ENCODE measurements at places on chromosomes 3 and 15.

GRCh38 chr3:102060814-102061213 is 211.5 kb downstream of the NFKBIZ start:
- DNase-seq: no peak

DNA sequence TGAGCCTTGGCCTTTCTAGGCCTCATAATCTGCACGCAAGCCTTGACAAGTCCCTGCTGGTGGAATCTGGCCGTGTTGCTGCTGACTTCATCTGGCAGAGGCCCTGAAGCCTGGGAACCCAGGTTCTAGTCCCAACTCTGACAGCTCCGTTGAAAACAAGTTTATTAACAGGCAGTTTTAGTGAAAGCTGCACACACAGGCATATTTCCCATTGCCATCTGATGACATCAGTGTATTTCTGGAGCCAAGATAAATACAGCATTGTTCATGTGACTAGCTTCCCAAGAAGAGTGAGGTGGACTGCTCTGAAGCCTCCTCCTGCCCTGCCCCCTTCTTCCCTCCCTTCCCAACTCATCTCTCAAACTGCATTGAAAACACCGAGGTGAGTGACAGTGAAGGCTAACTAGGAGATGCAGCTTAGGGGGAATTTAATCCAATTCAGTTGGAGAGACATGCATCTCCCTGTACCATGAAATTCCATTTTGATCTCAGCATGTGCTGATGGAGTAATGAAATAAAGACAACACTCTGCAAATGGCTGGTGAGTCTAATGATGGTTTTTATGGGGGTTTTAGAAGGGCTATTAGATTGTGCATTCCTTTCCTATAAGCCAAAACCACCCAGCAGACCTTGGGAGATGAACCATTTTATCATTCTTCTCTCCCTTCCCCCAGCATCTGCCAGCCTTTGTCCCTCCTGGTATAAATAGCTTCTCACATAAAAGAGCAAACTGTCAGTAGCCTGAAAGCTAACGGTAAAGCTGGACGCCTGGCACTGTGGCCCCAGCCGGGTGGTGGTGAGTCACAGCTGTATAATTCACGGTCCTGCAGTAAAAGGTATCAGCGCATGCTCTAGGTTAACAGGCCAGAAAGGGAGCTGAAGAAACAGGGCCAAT is 38.0 kb downstream of the PRICKLE2 start:
- DNase-seq: no peak

GRCh38 chr3:144894576-144894975 is 923.0 kb downstream of the DIPK2A start:
- DNase-seq: no peak

- DNase-seq: no peak
Measured at GRCh38 chr3:108177536-108177935, 44.7 kb downstream of the IFT57 start.

- no peak for DNase-seq
Measured at GRCh38 chr3:173529062-173529711, 131.6 kb downstream of the NLGN1 start.

DNA sequence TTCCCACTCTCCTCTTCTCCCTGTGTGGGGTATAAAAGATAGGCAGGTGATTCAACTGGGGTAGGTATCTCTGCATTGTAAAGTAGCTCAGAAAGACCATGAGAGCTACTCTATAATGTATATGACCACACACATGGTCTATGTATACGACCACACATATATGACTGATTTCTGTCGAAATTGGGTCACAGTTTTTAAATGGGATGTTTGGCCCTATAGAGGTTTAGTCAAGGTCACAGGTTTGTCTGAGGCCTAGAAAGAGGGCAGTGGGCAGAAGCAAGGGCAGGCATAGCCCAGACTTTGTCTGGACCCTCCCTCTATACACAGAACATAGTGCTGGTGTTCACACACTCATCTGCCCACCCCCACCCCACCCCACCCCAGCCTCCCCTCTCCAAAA is 4.4 kb downstream of the LAMP3 start:
- DNase-seq: no peak

GRCh38 chr3:59163953-59164352 is 114.1 kb upstream of the CFAP20DC start:
- DNase-seq: no peak

GRCh38 chr3:83946049-83946448 is 1012.7 kb upstream of the CADM2 start:
- DNase-seq: no peak

DNA sequence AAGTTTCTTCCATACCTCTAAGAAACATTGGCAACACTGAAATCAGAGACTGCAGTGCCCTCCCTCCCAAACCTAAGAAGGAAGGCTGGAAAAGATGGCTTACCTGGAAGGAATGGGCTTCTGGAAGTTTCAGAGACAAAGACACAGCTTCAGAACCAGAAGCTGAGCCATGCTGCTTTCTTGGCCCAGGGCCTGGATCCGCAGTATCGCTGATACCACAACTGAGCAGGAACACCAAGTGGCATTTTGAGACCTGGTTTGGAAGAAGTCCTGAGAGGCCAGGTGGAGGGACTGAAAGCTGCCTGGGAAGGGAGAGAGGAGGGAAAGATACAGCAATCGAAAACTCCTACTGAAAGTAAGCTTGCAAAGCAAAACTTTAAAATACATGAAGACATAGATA is 19.8 kb downstream of the GPR160 start:
- DNase-seq: no peak

DNA sequence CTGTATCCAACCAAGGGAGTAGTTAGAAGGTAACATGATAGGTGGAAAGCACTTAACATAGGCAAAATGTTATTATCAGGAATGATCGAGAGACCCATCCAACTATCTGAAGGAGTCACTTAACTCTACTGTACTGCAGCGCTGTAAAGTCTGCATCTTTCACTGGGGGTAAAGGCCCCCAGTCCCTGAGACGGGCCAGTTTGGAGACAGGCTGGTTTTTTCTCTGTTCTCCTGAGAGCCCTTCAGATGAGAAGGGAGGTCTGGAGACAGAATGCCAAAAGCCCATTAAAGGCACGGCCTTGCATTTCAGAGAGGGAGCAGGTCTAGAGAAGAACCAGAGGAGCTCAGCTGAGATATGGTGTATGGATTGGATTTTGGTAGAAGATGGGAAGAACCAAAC is 71.3 kb upstream of the CGNL1 start:
- DNase-seq: no peak

DNA sequence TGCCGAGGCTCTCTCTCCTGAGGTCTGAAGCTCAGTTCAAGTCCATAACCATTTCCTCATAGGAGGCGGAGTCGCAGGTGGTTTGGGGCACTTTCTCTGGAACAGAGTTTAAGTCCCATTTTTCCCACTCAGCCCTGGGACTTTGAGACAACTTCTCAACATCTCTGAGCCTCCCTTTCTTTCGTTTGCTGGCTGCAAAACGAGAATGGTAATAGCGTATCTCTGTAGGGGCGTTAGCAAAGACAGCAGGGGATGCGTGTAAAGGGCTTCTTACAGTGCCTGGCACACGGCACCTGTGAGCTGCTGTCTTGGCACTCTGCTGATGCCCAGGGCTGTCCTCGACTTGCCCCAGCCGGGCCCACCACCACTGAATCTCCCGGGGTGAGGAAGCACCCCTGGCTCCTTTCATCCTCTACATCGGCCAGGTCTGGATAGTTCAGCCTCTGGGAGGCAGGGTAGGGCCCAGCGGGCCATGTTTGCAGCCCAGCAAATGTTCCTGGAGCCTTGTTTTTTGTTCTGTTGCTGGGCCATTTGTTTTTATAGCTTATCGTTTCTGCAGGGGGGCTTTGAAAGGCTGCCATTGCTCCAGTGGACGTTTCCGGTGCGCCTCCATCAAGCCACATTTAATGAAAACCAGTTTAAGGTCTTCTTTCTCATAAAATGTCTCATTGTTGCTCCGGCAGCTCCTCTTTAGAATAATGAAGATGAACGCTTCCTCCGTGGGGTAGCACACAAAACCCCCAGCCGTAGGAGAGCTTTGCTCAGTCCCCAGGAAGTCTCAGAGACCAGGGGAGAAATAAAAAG is 60.0 kb upstream of the WNT5A start:
- no peak for DNase-seq

- no peak for DNase-seq
Measured at GRCh38 chr15:80931721-80932512, 57.7 kb downstream of the MESD start.

DNA sequence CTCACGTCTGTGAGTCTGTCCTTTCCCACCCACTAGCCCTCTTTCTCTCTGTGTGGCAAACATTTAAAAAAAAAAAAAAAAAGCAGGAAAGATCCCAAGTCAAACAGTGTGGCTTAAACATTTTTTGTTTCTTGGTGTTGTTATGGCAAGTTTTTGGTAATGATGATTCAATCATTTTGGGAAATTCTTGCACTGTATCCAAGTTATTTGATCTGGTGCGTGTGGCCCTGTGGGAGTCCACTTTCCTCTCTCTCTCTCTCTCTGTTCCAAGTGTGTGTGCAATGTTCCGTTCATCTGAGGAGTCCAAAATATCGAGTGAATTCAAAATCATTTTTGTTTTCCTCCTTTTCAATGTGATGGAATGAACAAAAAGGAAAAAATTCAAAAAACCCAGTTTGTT is 97.7 kb downstream of the GAP43 start:
- no peak for DNase-seq

- DNase-seq: no peak
Measured at GRCh38 chr15:87602371-87602770, 654.2 kb downstream of the NTRK3 start.

GRCh38 chr3:100084100-100084806 is 30.0 kb downstream of the FILIP1L start:
- DNase-seq: no peak

DNA sequence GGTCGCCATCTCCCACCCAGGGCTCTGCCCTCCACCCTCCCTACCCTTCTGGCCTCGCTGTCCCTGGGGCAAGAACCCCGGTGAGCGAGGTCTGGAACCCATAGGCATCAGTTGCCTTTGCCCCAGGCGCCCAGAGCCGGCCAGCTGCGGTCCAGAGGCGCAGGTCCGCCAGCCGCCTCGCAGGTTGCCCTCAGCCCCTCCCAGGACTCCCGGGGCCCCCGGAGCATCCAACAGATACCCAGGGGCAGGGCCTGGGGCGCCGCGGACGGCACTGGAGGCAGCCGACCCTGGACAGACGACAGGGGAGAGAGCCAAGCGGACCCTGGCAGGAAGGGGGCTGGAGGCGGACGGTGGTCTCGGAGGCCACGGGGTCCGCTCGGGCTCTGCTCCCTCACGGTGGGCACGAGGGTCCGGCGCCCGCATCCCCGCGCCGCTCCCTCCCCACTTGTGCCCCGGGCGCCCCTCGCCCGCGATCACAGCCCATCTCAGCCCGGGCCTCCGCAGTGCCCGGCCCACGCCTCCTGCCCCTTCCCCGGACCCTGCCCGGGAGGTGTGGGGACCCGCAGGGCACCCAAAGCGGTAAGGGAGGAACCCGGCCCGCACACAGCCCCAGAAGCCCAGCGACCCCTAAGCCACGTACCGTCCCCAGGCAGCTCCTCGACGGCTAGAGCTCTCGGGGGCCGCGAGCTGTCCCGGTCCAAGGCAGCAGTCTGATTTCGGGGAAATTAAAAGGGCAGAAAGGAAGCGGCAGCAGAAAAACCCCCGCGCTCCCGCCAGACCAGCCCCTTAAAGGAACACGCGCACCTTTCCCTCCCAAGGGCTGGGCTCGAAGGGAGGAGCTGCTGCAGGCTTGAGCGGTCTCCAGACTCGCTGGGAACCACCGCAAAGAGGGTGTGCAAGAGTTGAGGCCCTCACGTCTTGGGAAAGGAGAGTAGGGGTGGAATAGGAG is at the start of gene HAPLN3:
HAPLN3 (minus strand) TSS at position 726 of the 949 bp plus-strand sequence. CDS start 8,246 bp downstream, outside the sequence.
- no peak for DNase-seq

GRCh38 chr15:29566914-29567313 is 255.4 kb downstream of the TJP1 start:
- no peak for DNase-seq

- DNase-seq: no peak
Measured at GRCh38 chr3:4935347-4935746, 43.9 kb upstream of the BHLHE40 start.

- DNase-seq: no peak
Measured at GRCh38 chr3:50495609-50496423, 7.6 kb downstream of the CACNA2D2 start.

DNA sequence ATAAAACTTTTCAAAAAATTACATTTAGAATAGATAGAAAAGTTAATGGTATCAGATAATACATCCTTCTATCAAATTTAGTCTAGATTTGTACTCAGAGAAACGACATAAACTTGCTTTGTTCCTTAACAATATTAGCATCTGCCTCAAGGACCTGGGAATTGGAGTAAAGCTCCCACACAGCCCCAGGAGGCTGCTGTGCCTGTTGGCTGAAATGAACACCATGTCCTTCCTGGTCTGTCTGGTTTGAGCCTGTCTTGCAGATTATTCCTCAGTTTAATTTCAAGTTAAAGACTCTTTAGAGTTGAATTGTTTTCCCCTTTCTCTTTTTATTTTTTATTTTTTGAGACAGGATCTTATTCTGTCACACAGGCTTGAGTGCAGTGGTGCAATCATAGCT is 19.4 kb downstream of the GNB5 start:
- no peak for DNase-seq
